ENCODE measurements at places on chromosomes 7 and 10.

DNA sequence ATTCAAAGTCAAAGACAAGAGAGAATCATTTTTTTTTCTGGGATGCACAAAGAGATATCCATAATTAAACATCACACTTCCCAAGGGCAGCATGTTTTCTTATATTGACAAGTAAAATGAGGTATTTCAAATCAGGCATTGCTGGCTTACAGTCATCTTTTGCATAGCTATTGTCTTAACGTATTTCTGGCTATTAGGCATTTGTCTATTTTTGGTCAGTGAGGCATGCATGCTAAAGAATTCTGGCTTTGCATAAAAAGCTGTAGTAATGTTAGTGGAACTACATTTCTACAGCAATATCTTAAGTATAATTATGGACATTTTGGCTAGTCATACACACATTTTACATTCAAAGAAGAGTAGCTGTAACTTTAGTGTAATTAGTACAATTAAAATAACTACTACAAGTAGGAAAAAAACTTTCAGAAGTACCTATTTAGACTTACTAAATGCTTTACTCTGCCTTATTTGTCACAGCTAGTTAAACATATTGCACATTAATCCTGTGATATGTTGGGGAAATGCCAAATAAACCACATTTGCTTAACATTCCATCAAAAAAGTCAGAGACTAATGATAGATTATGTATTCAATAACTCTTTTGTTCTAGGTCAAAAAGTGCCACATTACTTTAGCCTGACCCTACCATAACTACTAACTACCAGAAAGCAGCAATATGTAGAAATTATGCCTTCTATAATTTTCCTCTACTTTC is 76.4 kb downstream of the RELN start:
- no peak for DNase-seq

DNA sequence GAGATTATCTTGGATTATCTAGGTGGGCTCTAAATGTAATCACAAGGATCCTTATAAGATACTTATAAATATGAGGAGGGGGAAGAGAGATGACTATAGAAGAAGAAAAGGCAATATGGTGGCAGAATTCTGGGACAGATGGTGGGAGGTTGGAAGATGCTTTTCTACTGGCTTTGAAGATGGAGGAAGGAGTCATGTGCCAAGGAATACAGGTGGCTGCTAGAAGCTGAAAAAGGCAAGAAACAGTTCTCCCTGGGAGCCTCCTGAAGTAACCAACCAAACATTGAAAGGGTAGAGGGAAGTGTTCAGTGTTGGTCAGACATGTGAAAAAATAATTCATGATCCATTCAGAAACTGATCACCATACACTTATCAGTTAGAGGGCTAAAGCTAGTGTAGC is 213.3 kb downstream of the WDR11 start:
- no peak for DNase-seq

DNA sequence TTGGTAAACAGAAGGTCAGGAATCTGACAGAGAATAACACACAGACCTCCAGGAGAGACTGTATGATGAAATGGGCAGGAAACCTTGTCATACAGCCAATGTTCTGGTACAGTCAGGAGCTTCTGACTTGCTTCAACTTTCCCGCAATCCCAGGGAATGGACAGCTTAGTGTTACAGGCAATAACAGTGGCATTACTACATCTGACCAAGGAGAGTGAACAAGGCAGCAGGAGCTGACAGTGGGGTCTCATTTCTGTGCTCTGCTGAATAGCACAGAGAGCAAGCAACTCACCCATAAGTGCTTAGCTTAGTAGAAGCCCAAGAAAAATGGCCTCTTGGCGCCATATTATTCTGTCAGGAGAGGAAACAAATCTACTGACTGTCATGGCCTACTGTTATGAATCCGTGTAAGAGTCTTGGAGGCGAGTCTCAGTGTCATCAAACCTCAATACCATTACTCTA is 186.2 kb upstream of the MTPN start:
- DNase-seq, result no peak

DNA sequence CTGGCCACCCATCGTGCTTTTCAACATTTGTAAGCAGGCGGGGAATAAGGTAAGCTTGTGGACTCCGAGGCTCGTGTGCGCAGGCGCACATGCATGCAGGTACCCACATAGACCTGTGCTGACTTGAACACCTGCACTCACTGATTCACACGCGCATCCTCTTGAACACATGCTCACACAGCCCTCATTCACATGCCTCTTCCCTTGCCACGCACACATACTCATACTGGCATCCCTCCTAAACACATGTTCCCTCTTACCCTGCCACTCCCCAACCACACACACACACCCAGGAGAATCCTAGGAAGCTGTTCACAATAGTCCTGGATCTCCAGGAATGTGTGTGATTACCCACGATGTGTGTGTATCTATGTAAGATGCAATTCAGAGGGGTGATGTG is 44.1 kb upstream of the LBX1 start:
- DNase-seq, result no peak

DNA sequence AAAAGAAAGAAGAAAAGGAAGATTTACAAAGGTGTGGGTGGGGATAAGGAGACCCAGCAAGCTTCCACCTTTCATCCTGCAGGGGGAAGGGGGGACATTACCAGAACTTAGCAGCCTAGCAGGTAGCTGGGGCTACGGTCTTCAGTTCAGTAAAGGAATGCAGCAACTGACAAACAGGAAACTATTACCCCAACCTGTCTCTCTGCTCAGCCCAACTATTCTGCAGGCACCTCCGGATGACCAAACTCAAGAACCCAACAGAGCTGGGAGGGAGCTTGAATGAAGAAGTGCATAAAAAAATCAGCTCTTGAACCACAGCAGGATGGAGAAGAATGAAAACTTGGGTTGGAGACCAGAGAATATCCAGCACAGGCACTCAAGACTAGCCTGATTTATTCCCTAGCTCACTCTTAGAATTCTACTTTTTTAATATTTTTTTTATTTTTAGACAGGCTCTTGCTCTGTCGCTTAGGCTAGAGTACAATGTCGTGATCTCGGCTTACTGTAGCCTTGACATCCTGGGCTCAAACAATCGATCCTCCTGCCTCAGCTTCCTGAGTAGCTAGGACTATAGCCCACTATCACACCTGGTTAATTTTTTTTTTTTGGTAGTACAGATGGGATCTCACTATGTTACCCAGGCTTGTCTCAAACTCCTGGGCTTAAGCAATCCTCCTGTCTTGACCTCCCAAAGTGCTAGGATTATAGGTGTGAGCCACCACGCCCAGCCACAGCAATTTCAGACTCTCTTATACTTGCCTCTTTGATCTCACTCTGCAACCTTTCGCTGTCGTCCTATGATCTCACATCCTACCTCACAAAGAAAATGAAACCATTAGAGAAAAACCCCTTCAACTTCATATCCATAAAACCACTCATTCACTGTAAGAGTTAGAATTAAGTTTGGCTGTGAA is 18.5 kb upstream of the C10orf67 start:
- peak; percentile 41 for DNase-seq

DNA sequence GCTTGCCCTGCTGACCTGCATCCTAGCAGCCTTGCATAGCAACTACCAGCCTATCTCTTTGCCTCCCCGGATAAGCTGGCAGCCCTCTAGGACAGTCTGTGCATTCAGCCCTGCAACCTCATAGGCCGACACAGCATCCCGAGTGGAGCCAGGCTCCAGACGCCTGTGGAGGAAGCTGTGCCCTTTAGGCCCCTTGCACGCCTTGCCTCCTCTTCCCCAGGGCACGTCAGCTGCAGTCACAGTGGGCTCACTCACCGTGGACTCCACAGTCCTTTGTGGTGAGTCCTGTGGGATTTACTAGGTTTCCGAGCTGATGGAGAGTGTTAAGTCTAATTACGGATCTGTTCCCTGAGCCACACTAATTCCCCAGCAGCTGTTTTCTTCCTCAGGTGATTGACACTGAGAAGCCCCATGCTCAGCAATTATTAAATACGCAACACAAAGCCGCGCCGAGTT is 540.0 kb downstream of the TCERG1L start:
- no peak for DNase-seq

GRCh38 chr7:43792471-43793150 is 34.1 kb downstream of the BLVRA start:
- no peak for DNase-seq

DNA sequence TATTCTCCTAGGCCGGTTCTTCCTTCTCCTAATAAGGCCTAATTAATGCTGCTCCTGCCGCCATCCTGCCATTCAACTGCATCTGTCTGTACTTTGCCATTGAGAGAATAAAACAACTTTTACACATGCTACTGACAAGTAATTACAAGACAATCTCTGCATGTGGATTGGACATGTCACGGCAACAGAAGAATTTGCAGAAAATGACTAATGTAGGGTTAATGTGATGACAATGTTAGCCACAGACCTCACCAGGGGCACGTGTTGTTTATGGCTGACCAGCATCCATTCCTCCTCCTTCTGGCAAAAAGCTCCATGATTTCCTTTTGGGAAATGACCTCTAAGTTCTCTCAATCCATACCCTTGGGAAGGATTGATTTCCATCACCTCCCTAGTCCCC is 58.0 kb downstream of the NEBL start:
- DNase-seq, result no peak

DNA sequence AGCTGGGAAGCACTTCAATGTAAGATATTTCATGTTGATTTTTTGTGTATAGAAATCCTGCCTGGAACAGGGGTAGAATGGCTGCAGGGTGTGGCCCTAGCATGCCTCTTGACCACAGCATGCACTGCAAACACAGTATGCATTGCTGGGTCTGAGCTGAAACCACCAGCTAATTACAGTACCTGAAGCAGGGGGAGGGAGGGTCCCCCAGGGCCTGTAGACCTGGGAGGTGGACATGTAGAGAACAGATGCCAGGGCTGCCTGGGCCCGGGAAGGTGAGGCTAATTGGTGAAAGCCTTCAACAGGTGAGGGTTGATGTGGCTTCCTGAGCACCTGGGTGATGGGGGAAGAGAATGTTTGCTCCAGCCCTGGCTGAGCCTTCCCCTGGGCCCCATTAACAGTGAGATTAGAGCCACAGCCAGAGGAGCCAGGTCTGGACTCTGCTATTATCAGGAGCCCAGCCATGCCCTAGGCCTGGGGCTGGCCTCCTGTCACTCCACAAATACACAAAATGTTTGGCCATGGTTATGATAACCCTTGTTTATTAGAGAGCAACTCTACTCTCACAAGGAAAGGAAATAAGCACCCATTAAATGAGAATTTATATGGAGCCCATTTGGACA is 83.3 kb downstream of the PLXNA4 start:
- DNase-seq, result no peak

GRCh38 chr10:15196021-15196834 is 27.7 kb upstream of the NMT2 start:
- DNase-seq, result no peak

GRCh38 chr7:36600869-36601530 is 123.3 kb downstream of the AOAH start:
- no peak for DNase-seq

GRCh38 chr7:2541291-2542010 is 13.9 kb downstream of the BRAT1 start:
- no peak for DNase-seq

DNA sequence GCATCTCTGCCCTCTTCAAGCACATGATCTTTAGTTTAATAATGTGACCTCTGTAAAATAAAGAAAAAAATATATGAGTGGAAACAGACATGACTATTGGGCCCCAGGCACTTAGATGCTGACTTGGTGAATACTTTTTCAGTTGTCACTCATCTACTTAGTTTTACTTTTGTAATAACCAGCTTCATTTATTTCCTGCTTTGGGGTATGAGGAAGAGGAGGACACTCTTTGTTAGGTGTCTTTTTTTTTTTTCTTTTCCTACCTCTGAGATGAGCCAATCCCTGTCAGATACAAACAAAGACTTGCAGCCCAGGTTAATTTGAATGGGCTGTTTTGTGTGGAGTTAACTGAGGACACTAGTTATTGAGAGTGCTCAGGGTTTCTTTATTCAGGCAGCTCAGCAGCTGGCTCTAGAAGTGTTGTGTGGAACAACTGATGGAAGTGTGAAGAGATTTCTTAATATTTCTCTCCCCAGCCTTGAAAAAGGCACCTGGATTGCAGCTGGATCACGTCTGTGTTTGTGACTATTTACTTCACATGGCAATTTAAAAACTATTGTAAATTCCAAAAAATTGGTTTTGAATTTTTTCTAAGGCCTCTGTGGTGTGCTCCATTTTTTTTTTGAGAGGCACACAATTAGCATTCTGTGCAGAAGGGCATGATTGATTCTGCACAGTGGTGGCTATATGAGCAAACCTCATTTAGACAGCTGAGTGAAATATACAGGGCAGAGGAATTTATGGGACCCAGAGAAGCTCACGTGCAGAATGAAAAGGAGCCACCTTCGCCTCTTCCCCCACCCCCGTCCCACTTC is 333.8 kb downstream of the LRMDA start:
- no peak for DNase-seq

GRCh38 chr10:35386594-35387174 is 50.4 kb downstream of the CCNY start:
- no peak for DNase-seq

GRCh38 chr7:38060116-38060515 is 117.9 kb upstream of the STARD3NL start:
- DNase-seq, result no peak

- DNase-seq, result no peak
These were observed 94.1 kb downstream of the FZD1 start for GRCh38 chr7:91358303-91358702.

DNA sequence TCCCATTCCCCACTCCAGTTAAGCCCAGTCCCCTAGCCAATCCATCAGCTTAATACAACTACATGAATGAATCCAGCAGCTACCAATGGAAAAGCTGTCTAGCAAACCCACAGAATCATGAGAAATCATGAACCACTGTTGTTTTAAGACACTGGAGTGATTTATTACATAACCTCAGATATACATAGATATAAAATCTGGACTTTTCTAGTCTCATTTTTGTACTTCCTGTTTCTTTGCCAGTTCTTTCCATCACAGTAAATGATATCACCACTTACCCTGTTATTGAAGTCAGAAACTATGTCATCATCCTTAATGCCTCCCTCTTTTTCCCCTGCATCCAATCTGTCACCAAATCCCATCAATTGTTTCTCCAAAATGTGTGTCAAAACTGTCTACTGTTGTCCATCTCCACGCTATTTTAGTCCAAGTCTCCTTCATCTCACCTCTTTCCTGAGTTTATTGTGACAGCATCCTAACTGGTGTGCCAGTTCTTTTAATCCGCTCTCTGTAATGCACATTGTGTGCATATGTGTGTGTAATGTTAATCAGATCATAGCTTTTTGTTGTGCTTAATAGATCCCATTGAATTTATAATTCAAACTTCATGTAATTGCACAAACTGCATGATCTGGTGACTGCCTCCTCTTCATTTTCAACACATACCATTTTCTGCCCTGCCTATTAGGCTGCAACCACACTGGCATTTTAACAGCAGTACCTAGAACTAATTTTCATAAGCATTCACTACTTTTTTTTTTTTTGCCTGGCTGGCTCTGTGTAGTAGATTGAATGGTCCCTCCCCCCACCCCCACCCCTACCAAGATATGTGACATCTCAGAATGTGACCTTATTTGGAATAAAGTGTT is 56.0 kb downstream of the MKLN1 start:
- DNase-seq, result no peak

All from GM12864 (cell line).